ENCODE measurements at places on chromosomes 7 and 10.

DNA sequence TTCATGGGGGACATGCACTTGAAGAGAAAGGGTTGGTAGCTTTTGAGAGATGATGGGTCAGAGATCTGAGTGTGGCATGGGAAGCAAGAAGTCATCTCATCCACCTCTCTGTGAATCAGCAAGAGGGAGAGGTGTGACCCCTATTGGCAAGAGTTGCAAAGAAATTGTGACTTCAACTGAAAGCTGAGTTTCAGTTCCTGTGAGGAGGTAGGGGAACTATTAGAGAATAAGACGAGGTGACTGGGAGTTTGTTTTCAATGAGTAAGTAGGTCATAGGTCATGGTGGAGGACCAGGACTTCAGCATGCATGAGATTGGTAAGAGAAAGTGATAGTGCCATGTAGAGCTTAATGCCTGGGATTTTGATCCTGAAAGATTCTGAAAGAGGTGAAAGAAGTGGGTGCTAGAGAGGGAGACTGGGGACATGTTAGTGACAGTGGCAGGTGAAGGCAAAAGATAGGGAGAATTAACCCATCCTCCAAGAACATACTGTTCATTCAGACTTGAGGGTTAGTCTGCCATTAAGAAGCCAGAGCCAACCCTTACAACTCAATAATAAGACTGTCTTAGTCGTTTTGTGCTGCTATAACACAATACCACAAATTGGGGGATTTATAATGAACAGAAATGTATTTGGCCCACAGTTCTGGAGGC, 75.5 kb upstream of the CAPZA2 start:
- DNase-seq = no peak

DNA sequence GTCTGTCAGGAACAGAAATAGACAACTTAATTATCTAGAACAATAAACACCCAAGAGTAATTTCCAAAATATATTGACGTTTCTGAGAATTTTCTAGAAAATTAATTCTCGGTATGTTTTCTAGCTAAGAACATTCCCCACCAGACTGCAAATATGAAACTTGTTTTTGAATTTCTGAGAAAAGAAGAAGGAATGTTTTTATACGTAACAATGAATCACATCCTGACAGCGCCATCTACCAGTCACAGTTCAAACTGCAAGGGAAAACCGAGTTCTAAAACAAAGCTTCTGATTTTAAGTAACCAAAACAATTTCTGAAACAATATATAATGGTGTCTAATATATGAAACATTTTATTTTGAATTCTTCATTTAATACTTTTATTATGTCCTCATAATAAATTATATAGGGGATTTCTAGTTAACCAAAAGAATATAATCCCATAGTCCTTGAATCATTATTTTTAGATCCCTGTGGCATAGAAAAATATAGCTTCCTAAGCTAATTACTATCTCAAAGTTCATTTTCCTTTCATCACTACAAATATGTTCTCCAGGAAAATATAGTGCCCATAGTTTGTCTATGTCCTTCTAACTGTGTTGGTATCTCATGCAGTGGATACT, 34.5 kb upstream of the MEOX2 start:
- DNase-seq = no peak

- DNase-seq = no peak
Measured at GRCh38 chr10:91556691-91557566, 75.9 kb downstream of the PPP1R3C start.

GRCh38 chr10:77582710-77583115, 54.9 kb downstream of the KCNMA1 start:
- no peak for DNase-seq

DNA sequence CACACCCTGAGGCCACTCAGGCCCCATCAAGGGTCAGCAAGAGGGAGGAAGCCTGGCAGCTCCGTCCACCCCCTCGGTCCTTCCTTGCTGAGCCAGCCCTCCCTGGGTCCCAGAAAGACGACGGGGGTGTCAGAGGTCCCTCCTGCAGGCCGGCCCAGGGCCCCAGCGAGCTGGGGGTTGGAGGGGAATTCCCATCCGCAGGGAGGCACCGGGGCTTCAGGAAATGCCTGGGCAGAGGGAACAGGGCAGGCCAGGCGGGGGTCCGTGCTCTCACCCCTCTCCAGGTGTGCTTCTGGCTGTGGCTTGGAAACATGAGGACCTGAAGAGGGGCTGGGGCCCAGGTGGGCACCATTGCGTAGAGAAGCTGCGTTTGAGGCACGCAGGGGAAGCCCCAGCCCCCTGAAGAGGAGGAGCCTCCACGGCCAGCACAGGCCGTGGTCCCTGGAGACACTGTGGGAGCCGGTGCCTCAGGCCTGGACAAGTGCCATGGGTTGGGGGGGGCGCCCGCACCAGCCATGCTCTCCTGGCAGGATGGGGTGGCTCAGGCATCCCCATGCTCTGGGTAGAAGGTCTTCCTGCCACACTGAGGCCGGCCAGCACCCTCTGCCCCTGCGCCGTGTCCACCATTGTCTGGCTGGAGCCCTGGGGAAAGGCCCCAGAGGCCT, 66.7 kb downstream of the PDGFA start:
- DNase-seq = no peak

DNA sequence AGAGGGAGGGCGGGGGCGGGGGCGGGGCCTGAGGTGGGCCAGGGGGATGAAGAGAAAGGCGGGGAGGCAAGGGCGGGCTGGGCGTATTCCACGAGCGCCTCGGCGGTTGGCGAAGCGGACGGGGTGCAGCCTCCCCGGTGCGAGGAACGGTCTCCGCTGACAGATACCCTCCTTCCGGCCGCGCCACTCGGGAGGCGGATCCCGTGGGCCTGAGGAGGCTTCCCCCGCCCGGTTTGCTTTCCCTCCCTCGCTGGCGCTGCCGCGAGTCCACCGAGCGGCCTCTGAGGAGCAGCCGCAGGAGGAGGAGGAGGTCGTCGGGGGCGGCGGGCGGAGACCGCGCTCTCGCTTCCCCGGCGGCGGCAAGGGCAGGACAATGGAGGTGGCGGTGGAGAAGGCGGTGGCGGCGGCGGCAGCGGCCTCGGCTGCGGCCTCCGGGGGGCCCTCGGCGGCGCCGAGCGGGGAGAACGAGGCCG, at the start of gene TRIM24:
Gene TRIM24, plus strand, starts transcription at position 84 of the 473 bp plus-strand sequence. Its CDS starts 290 bp downstream, at position 374.
- no peak for DNase-seq

DNA sequence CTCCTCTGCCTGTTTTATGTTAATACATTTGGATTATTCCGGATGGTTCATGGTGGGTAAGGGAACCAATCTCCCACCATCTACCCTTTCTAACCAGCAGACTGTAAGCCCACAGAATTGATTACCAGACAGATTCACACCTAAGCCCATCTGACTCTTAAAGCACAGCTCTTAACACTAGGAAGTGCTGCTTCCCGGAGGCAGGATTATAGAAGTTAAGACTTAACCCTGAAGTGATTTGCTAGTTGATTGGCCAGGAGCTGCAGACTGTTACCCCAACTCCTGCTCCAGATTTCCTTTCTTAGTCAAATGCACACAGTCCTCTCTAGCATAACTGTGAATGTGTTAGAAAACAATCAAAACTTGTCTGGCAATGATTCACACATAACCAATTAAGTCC, 221.7 kb downstream of the CDK14 start:
- no peak for DNase-seq

GRCh38 chr7:99195867-99196266, 12.0 kb downstream of the KPNA7 start:
- DNase-seq = no peak

DNA sequence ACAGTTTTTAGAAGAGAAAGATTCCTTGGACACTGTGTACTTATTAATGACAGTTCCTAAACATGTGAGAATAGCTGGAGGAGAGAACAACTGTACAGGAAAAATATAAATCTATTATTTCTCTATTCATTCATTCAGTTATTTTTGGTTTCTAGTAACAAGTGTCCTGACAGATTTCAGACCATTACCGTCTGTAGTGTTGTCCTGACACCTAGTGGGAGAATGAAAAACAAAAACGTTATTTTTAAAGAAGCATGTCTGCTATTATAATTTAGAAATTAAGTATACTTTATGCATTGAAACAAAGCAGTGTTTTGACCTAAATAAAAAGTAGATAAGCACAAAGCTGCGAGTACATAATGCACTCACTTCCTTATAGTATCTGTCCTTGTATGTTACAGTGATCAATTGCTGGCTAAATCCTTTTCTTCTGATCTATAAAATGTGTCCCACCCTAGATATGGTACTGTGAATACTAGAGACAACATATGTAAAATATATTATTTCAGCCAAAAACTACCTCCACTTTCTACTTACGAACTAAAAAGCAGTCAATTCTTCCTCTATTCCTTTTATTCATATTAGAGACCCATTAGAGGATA, 575.6 kb downstream of the ARL4A start:
- no peak for DNase-seq

DNA sequence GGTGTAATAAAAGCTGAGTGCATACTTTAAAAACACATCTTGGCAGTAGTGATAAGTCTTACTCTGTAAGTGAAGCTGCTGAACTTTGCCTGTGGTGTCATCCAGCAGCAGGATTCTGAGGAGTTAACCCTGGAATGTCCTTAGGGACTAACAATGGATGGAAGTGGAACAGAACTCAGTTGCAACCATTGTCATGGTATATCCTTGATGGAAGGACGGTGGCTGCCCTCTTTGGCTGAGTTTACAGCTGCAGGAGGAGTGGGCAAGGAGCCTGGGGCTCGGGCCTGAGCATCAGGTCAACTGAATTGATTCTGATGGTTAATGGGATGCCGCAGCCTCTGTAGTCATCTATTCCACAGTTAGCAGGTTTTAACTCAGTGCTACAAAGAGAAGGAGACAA, 56.2 kb downstream of the MRC1 start:
- DNase-seq = no peak

GRCh38 chr7:145643981-145644380, 472.6 kb upstream of the CNTNAP2 start:
- no peak for DNase-seq

GRCh38 chr7:23067271-23067670, 38.3 kb upstream of the KLHL7 start:
- no peak for DNase-seq

- DNase-seq = no peak
Measured at GRCh38 chr10:110141871-110142635, 65.4 kb upstream of the MXI1 start.

DNA sequence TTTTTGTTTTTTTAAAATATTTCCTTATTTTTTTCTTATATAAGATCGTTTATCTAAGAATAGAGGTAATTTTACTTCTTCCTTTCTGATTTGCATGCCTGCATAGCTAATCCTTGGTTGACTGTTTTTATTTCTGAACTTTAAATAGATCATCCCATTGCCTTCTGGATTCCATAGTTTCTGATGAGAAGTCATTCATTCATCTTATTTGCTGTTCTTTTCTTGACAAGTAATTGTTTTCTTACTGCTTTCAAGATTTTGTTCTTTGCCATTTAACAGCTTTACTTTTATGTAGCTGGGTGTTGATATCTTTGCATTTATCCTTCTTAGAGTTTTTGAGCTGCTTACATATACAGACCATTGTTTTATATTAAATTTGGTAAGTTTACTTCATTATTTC, 437.9 kb downstream of the SDK1 start:
- DNase-seq = no peak

- DNase-seq = no peak
Measured at GRCh38 chr10:45443101-45444009, 69.3 kb downstream of the ALOX5 start.

DNA sequence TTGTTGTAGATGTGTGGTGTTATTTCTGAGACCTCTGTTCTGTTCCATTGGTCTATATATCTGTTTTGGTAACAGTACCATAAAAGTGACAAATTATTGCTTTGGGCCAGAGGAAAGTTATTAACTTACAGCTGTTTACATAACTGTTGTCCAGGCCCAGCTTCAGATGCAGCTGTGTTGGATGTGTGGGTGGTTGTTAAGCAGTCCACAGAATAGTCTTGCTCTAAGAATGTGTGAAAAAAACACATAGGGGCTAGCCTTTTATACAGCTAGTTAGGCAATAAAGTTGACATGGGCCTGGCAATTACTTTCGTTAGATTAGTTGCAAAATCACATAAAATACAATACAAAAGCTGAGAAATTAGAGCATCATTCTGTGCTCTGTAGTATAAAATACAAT, 31.9 kb downstream of the DLD start:
- DNase-seq = no peak

All from activated T-helper 9 cell treated with anti-CD3 and anti-CD28 coated beads, Interleukin-2, amount 50 U/mL, for 16 hours (primary cell).